IMR-90 (cell line): ENCODE measurements at places on chromosomes 2 and 18. TPM values are rescaled to one million over a fixed set of nuclear protein-coding genes. Genes with fewer than 3 reads are reported as not detected.

GRCh38 chr2:235976956-235977355 is 191.2 kb downstream of the GBX2 start:
- DNase-seq = no peak
- peaks cover 6% of the 10 kb centered on the region for H3K36me3 ChIP-seq
- no peak overlapping the region for H3K27ac ChIP-seq
- no peaks in the 10 kb centered on the region for H3K27me3 ChIP-seq

- H3K27me3 ChIP-seq = no peaks in the 10 kb centered on the region
- no peaks in the 10 kb centered on the region for H3K4me1 ChIP-seq
- H3K4me3 ChIP-seq = no peak overlapping the region
Observed at GRCh38 chr2:2787301-2787907, 456.3 kb upstream of the MYT1L start.

GRCh38 chr2:48045613-48046012 is 139.3 kb upstream of the FBXO11 start:
- no peaks in the 10 kb centered on the region for H3K4me1 ChIP-seq
- no peak for DNase-seq
- H3K4me3 ChIP-seq = no peak overlapping the region
- no peaks in the 10 kb centered on the region for H3K36me3 ChIP-seq
- no peak overlapping the region for H3K27ac ChIP-seq
- no peaks in the 10 kb centered on the region for H3K27me3 ChIP-seq

GRCh38 chr2:240963868-240964703 is 34.3 kb upstream of the SNED1 start:
- H3K27ac ChIP-seq = no peak overlapping the region
- peaks cover 26% of the 10 kb centered on the region; the same call in 1 of the 2 replicates for H3K4me1 ChIP-seq
- no peaks in the 10 kb centered on the region for H3K36me3 ChIP-seq
- no peak overlapping the region for H3K4me3 ChIP-seq
- no peaks in the 10 kb centered on the region for H3K27me3 ChIP-seq

DNA sequence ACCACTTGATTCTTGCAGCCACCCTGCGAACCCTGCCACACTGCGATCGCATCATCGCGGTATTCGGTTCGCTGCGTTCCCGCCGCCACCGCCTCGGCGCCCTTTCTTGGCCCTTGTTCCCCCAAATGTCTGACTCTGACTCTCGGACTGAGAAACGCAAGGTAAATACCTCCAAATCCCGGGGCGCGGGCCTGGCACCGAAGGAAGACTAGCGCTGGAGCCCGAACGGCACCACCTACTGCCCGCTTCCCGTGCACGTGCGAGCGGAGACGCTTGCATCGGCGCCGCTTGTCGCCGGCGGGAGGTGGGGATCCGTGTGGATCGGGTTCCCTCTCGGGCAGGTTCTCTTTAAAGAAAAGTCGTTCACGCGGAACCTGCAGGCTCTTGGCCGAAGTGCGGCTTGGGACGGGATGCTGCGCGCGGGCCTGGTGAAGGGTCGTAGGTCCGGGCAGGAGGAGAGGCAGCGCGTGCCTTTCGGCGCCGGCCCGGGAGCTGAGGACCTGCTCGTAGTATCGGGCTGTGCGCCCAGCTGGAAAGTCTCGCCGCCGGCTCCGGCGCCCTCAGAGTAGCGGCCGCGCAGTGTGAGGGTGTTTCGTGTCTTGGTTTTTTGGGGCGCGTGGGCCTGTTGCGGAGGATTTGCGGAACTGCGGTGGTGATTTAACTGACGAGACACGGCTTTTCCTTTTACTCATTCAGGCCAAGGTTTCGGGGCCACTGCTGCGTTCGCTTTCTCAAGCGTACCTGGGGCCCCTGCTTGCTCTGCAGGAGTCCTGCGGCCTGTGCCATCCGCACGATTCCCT is 514 bp downstream of the BCL2L11 start:
- H3K27ac ChIP-seq = peak overlapping the region; percentile 46
- H3K4me3 ChIP-seq = peak overlapping the region; percentile 73
- peaks cover 9% of the 10 kb centered on the region for H3K27me3 ChIP-seq
- no peak for DNase-seq

Gene LIMS3
- total RNA-seq = 4.4 and 12.7 TPM in 2 replicates

GRCh38 chr2:156175946-156176345 is 156.6 kb downstream of the NR4A2 start:
- H3K4me3 ChIP-seq = no peak overlapping the region
- H3K27me3 ChIP-seq = no peaks in the 10 kb centered on the region
- DNase-seq = no peak
